ENCODE measurements at places on chromosomes 4 and X. TPM values are rescaled to one million over a fixed set of nuclear protein-coding genes. Genes with fewer than 3 reads are reported as not detected.

Gene SRPX2
- polyA plus RNA-seq: not detected

Gene GPM6B
- polyA plus RNA-seq: 0.18 TPM

Gene GUCY1B1
- polyA plus RNA-seq: not detected

Gene NRK
- polyA plus RNA-seq: not detected

Gene P2RY4
- polyA plus RNA-seq: not detected

Gene MOB1B
- polyA plus RNA-seq: 2.0 TPM

Gene UGT8
- not detected for polyA plus RNA-seq

Gene CSAG2
- not detected for polyA plus RNA-seq

Gene PQBP1
- polyA plus RNA-seq: 110 TPM

Gene DCAF8L2
- not detected for polyA plus RNA-seq

Gene SASH3
- polyA plus RNA-seq: 209 TPM

Gene RTL3
- not detected for polyA plus RNA-seq

Gene OPRPN
- polyA plus RNA-seq: not detected

Gene PAGE5
- 0.50 TPM for polyA plus RNA-seq
